ENCODE measurements at places on chromosomes 2 and 18. TPM values are rescaled to one million over a fixed set of nuclear protein-coding genes. Genes with fewer than 3 reads are reported as not detected.
A peak's percentile ranks its signal among the peaks of the same experiment; 100 is the strongest.

Gene CAB39
- total RNA-seq = 73.9 TPM

GRCh38 chr2:53744395-53745065 is 23.1 kb upstream of the CHAC2 start:
- no peak overlapping the region for H3K27ac ChIP-seq
- no peaks in the 10 kb centered on the region for H3K4me1 ChIP-seq
- no peak for DNase-seq
- H3K4me3 ChIP-seq = no peak overlapping the region
- H3K36me3 ChIP-seq = no peaks in the 10 kb centered on the region

DNA sequence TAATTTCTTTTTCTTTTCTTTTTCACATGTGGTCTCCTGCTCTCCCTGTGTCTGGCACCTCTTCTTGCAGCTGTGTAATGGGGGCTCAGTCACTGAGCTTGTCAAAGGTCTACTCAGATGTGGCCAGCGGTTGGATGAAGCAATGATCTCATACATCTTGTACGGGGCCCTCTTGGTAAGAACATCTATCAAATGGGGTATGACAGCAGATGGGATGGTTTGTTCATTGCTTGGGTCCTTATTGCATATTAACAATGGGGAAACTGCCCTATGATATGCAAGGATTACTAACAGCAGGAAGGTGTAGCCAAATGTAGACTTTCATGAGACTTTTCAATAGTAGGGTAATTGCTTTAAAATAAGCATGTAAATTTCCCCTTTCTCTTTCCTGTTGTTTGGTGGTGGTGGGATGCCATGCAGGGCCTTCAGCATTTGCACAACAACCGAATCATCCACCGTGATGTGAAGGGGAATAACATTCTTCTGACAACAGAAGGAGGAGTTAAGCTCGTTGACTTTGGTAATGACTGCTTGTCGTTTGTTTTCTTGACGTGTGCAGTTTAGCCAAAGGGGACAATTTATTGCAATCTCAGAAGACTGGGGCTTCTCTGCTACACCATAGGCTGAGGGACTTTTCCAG is 36.5 kb downstream of the MYO3B start:
- H3K36me3 ChIP-seq = peaks cover 8% of the 10 kb centered on the region
- DNase-seq = peak; percentile 83
- peaks cover 41% of the 10 kb centered on the region for H3K4me1 ChIP-seq

DNA sequence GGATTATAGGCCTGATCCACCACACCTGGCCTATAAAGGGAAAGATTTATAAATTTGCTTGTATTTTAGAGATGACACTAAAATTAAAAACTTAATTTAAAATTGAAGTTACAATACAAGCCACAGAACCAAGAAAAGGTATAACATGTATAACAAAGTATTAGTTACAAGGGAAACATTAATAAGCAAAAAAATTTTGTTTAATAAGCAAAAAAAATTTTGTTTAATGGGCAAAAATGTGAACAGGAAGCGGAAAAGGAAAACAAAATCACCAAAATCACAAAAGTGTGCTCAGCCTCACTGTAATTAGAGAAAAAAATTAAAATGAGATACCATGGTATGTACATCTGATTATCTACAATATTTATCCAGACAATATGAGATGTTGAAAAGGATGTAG is 15.9 kb upstream of the NDUFV2 start:
- no peaks in the 10 kb centered on the region for H3K36me3 ChIP-seq
- no peak for DNase-seq
- H3K4me3 ChIP-seq = no peak overlapping the region
- H3K27ac ChIP-seq = no peak overlapping the region
- no peaks in the 10 kb centered on the region for H3K27me3 ChIP-seq

DNA sequence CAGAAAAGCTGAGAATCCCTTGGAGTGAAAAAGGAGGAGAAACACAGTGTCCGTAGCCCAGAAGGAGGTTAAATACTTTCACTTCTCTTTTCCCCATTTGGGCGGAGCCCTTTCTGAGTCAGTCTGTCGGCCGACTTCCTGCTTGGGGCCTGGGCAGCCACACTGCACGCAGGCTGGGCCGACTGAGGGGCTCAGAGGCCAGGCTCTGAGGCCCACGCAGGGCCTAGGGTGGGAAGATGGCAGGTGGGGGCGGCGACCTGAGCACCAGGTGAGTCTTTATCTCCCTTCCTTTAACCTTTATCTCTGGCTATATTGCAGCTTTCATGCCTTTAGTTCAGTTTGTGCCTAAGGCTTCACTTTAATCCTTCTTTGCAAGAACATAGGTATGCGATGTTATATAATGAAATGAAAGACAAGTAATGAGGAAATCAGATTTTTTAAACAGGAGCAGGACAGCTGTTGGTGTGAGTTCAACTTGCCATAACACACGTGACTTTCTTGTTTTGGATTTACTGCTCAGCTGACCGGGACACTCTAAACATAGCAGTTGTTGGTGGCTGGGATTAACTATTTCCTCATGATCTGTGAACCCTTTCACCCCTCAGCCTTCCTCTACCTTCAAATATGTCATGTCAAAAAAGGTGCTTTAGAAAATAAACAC is at the start of gene SP100:
Gene SP100, plus strand, starts transcription at position 141 of the 661 bp plus-strand sequence. Its CDS starts 96 bp downstream, at position 237.
- H3K36me3 ChIP-seq = no peaks in the 10 kb centered on the region
- H3K4me1 ChIP-seq = no peaks in the 10 kb centered on the region

Gene MOGAT1
- total RNA-seq = 0.94 TPM

GRCh38 chr2:240289701-240290431 is 145.6 kb upstream of the GPC1 start:
- H3K27ac ChIP-seq = no peak overlapping the region
- no peaks in the 10 kb centered on the region for H3K36me3 ChIP-seq
- H3K27me3 ChIP-seq = no peaks in the 10 kb centered on the region
- H3K4me3 ChIP-seq = no peak overlapping the region

Gene SULT1C4
- total RNA-seq = 2.1 TPM

- peak overlapping the region; percentile 48 for H3K27ac ChIP-seq
- peak; percentile 86 for DNase-seq
- H3K4me3 ChIP-seq = 0 out of 2 replicates have a peak overlapping the region, but pooled peaks have one; percentile 5
- peaks cover 70% of the 10 kb centered on the region for H3K4me1 ChIP-seq
- H3K36me3 ChIP-seq = no peaks in the 10 kb centered on the region
These were observed 83.0 kb upstream of the CHRNA1 start for GRCh38 chr2:174846941-174847938.

- peaks cover 5% of the 10 kb centered on the region for H3K4me1 ChIP-seq
- no peak overlapping the region for H3K27ac ChIP-seq
- peak; percentile 93 for DNase-seq
- no peaks in the 10 kb centered on the region for H3K36me3 ChIP-seq
- peaks cover 11% of the 10 kb centered on the region for H3K27me3 ChIP-seq
- H3K4me3 ChIP-seq = no peak overlapping the region
These were observed 83.9 kb downstream of the ARHGEF4 start for GRCh38 chr2:130920415-130921163.

- no peak overlapping the region for H3K4me3 ChIP-seq
- no peak for DNase-seq
- no peaks in the 10 kb centered on the region for H3K4me1 ChIP-seq
- no peaks in the 10 kb centered on the region for H3K36me3 ChIP-seq
These were observed 155.2 kb downstream of the MYO5B start for GRCh38 chr18:50039746-50040145.

Gene FAM237A
- total RNA-seq = not detected

Measured in GM23338 (cell line).